Stimulated activated CD8-positive, alpha-beta memory T cell treated with anti-CD3 and anti-CD28 coated beads, Interleukin-15, amount 100 ng/mL, for 48 hours (primary cell): ENCODE measurements at places on chromosomes 2 and 18.

- DNase-seq: no peak
These were observed 117.4 kb upstream of the ID2 start for GRCh38 chr2:8564475-8564874.

GRCh38 chr2:197121756-197122385 is 188.7 kb downstream of the ANKRD44 start:
- DNase-seq: no peak

DNA sequence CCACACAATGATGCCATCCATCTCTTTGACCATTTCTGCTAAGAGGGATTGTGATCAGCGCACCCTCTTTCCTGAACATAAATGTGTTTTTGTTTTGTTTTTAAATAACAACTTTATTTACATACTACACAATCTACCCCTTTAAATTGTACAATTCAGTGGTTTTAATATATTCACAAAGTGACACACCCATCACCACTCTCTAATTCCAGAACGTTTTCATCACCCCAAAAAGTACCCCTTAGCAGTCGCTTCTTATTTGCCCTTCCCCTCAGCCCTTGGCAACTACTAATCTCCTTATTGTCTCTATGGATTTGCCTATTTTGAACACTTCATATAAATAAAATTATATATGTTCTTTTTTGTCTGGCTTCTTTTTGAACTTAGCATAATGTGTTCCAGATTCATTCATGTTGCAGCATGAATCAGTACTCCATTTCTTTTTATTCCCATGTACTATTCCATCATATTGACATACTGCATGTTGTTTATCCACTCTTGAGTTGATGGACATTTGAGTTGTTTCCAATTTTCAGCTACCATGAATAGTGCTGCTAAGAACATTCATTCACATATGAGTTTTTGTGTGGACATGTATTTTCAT is 150.9 kb upstream of the NABP1 start:
- no peak for DNase-seq

DNA sequence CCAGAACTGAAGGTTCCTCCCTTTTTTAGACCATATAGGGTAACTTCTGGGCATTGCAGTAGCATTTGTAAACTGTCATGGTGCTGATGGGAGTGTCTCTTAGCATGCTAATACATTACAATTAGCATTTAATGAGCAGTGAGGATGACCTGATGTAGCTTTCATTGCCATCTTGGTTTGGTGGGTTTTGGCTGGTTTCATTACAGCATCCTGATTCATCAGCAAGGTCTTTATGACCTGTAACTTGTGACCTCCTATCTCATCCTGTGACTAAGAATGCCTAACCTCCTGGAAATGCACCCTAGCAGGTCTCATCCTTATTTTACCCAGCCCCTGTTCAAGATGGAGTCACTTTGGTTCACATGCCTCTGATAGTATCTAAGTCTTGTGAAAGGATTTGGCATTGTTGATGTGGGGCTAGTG is 159.0 kb downstream of the TMX3 start:
- DNase-seq: no peak

DNA sequence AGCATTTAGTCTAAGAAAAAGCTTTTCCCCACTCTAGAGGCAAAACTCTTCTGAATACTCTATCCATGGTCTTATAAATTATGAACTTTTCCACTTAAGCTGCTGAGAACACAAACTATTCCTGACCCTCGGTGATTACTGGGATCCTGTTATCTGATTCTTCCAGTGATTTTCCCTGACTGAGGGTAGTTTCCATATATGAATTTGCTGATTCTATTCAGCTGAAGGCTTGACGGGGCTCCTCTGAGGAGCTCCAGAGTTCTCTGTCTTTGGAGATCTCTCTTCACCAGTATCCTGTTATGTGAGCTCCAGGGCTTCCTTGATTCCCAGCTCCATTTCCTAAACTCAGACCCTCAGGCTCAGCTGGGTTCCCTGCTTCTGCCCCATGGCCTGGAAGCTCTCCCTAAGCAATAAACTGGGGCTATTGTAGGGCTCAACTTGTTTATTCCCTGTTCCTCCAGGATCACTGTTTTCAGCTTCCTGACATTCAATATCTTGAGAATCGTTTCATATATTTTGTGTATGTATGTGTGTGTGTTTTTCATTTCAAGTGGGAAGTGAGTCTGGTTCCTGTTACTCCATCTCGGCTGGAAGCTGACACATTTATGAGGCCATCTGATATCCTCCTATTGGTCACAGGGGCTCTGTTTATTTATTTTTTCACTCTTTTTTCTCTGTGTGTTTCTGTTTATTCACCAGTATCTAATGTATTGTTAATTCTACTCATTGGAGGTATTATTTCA is 78.2 kb downstream of the ARHGAP28 start:
- no peak for DNase-seq

GRCh38 chr2:227703280-227703732 is 14.5 kb downstream of the SLC19A3 start:
- no peak for DNase-seq

GRCh38 chr18:24398540-24398939 is 916 bp upstream of the OSBPL1A start:
- no peak for DNase-seq

GRCh38 chr2:85651097-85651496 is 16.9 kb downstream of the SFTPB start:
- no peak for DNase-seq

- no peak for DNase-seq
These were observed 89.8 kb upstream of the CYRIA start for GRCh38 chr2:16755442-16755841.

GRCh38 chr2:179594268-179595112 is 266.9 kb downstream of the ZNF385B start:
- DNase-seq: no peak

- no peak for DNase-seq
These were observed 128.5 kb downstream of the KCNE4 start for GRCh38 chr2:223180463-223180862.

DNA sequence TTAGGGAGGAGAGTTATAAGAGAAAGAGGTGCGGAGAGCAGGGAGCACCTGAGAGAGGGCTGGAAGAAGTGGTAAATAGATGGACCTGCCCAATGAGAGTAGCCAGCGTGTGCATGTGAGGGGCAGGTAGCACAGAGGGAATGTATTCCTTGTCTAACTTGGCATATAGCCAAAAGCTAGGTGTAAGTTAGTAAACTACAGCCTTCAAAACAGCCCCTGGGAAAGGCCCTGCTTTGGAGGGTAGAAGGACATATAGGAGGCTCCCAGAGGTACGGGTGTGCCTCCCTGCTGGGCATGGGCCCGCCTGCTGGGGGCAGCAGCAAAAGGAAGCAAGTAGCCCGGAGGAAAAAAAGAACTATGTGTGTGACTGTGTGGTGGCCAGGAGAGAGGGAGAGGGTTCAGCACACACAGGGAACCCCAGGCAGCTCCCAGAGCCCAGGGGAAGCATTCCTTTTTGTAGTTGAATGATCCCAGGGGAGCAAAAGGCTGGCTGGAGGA is 48.0 kb downstream of the TCF7L1 start:
- DNase-seq: no peak

- no peak for DNase-seq
These were observed 934.6 kb upstream of the FAM98A start for GRCh38 chr2:34533585-34534183.
